ENCODE measurements at places on chromosomes 12 and 14.
A peak's percentile ranks its signal among the peaks of the same experiment; 100 is the strongest.

- DNase-seq: no peak
These were observed 237.2 kb upstream of the NPAS3 start for GRCh38 chr14:32701475-32701874.

- peak; percentile 35 for DNase-seq
These were observed 19.4 kb downstream of the KRT85 start for GRCh38 chr12:52347551-52348510.

- DNase-seq: no peak
These were observed 55.3 kb downstream of the FIGNL2 start for GRCh38 chr12:51793201-51793600.

- DNase-seq: no peak
These were observed 275.1 kb downstream of the IPO8 start for GRCh38 chr12:30420561-30420960.

DNA sequence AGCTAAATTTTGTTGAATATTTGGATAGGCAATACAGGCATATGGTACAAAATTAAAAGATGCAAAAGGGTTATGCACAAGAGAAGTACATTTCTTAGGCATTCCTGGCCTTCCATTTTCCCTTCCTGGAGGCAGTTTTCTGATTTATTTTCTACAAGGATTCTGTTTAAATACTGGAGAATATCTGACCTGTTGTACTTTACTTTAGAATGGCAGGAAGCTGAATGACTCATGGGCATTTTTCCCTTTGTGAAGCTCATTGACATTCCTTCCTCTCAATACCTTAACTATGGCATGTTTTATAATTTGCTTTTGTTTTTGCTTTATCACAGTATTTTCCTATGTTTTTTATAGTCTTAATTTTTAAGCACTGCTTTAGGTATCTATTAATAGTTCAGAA is 62.7 kb downstream of the RCOR1 start:
- no peak for DNase-seq

- DNase-seq: peak; percentile 63
These were observed 12.5 kb upstream of the TEX22 start for GRCh38 chr14:105385698-105386365.

- DNase-seq: no peak
These were observed 24.2 kb downstream of the GNPNAT1 start for GRCh38 chr14:52767058-52767833.

- DNase-seq: no peak
These were observed 80.9 kb downstream of the PTPRB start for GRCh38 chr12:70556179-70556869.

DNA sequence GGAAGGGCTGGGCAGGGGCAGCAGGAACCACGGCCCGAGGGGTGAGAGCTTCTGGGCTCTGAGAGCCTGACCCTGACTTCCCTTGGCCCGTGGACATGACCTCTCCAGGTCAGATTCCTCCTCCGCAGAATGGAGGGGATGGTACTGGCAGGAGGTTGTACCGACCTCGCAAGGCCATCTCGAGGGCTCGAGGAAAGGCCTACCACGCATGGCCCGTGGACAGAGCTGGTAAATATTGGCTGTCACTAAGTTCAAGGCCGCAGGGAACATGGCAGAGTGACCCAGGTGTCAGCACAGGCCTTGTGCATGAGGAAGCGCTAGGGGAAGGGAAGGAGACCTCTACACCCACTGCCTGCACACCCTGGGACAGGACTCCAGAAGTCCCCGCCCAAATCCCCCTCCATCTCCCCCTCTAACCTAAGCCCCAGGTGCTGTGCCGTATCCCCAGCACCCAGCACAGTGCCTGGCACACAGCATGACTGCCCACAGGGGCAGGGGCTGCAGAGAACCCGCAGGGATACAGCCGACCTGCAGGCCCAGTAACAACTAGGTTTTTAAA is 54.9 kb upstream of the PPP2R5C start:
- no peak for DNase-seq

DNA sequence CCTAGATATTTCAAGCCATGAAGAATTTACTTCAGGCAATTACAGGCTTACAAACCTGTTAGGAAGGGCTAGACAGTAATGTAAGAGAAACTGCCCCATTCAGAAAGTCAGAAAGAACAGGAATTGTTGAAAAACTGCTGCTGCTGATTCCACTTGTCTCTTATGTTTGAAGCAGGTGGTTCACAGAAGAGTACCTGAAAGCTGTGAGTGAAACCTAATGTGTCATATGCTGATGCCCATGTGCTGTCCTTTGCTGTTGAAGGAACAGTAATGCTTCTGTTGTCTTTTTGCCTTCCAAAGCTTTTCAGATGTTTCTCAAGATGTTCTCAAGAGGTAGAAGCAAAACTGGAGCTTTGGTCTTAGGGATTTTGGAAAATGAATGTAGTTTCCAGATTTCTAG is 39.0 kb downstream of the MNAT1 start:
- DNase-seq: no peak
